Activated T-helper 1 cell treated with anti-CD3 and anti-CD28 coated beads, Interleukin-2, amount 50 U/mL, for 16 hours (primary cell): ENCODE measurements at places on chromosomes 12 and 14.

GRCh38 chr14:85546390-85546789 is 16.4 kb downstream of the FLRT2 start:
- DNase-seq: no peak

DNA sequence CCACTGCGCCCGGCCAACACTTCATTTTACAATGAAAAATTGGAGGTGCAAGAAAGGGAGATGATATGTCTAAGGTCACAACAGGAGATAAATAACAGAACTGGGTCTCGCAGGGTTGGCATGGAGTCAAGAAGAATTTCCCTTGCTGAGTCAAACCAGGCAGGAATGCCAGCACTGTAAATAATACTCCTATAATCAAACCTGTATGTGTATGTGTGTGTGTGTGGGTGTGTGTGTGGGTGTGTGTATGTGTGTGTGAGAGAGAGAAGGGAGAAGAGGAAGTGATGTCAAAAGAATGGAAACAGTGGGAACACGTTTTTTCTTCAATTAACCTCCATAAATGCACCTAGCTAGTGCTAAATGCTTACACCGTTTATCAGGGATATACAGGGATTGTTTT is 70.4 kb downstream of the TMEM116 start:
- no peak for DNase-seq

GRCh38 chr12:80044694-80045046 is 54.7 kb upstream of the OTOGL start:
- no peak for DNase-seq

GRCh38 chr12:63206494-63206893 is 55.5 kb upstream of the AVPR1A start:
- no peak for DNase-seq

DNA sequence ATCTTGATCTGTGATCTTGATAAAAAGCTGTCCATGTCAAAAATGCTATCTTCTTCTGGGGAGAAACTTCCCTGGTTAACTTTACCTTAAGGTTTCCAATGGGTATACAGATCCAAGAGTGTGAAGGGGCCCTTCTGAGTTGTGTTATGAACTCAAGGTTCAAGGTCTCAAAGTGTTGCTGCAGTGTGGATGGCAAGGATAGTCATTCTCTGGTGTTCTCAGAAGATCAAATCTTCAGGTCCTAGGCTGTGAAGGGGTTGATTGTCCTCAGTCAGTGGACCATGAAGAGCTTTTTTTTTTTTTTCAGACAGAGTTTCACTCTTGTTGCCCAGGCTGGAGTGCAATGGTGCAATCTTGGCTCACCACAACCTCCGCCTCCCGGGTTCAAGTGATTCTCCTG is 114.4 kb downstream of the SPTSSA start:
- DNase-seq: no peak
